ENCODE measurements at places on chromosomes 7 and 10. TPM values are rescaled to one million over a fixed set of nuclear protein-coding genes. Genes with fewer than 3 reads are reported as not detected.

ACTR3C gene
- total RNA-seq: 0.73 TPM

MACROH2A2 gene
- 47.4 TPM for total RNA-seq

PLEKHS1 gene
- total RNA-seq: not detected

BAG3 gene
- total RNA-seq: 8.4 TPM

SEM1 gene
- 78.1 TPM for total RNA-seq

KCNMA1 gene
- total RNA-seq: 0.94 TPM

HABP2 gene
- total RNA-seq: not detected

CYP26C1 gene
- 0.26 TPM for total RNA-seq

OPN4 gene
- not detected for total RNA-seq

AKR1B15 gene
- total RNA-seq: not detected

ZNF804B gene
- total RNA-seq: not detected

PTTG1IP2 gene
- not detected for total RNA-seq

BRAF gene
- 11.6 TPM for total RNA-seq

- DNase-seq: no peak
Measured at GRCh38 chr7:2811476-2812113, 32.5 kb downstream of the GNA12 start.

GRCh38 chr10:97512993-97513392 is 14.3 kb downstream of the UBTD1 start:
- DNase-seq: no peak

DNA sequence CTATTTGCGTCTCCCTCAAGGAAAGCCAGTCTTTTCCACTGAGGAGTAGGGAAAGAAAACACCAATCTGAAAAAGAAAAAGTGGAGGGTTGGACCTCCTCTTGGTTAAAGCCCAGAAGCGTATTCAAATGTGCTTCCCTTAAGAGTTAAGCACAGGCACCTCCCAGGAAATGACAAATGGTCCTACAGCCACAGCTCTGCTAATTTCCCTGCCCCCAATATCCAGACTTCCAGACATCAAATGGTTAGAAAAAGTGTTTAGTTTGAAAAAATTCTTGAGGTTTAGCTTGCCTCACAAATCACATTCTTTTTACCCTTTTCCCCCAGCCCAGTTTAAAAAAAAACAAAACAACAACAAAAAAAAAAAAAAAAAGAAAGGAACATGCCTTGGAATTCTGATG is 19.0 kb upstream of the COL1A2 start:
- no peak for DNase-seq

- peak; percentile 32 for DNase-seq
Measured at GRCh38 chr10:109966961-109967738, 40.6 kb upstream of the ADD3 start.

GRCh38 chr10:130177250-130177649 is 41.1 kb downstream of the GLRX3 start:
- DNase-seq: no peak

DNA sequence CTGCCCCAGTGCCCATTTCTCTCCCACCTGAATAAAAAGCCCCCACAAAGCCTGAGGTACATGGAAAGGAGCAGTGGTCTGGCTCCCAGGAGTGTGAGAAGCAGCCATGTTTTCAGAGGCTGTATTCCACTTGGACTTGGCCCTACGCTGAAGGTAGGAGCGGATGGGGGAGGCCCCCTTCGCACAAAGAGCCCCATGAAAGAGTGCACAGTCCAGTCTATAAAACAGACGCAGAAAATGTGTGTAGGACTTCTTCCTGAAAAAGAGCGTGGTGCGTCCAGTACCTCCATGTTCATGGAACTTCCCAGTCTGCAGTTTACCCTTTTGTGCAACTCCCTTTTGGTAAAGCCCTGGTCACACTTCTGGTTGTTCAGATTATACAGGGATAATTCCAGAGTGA is 69.3 kb downstream of the EGFR start:
- no peak for DNase-seq

DNA sequence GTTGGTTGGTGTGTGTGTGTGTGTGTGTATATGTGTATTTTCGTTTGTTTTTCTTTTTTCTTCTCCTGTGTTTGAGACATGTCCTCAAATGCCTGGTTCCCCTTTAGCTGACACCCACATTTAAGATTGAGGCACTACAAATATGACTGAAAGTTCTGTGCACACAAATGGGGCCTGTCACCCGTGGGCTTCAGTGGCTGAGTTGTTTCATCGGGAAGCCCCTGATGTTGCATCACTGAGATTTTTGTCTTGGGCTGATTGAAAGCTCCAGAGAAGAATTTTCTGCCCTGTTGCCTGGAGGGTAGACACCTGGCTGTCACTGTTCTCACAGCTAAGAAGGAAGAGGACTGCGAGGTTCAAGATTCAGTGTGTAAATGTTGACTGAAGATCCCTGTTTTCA is 283.8 kb upstream of the C7orf33 start:
- no peak for DNase-seq

GRCh38 chr10:124691421-124692099 is 52.6 kb downstream of the FAM53B start:
- DNase-seq: no peak

- peak; percentile 50 for DNase-seq
Measured at GRCh38 chr7:159068488-159068811, 76.2 kb downstream of the VIPR2 start.

DNA sequence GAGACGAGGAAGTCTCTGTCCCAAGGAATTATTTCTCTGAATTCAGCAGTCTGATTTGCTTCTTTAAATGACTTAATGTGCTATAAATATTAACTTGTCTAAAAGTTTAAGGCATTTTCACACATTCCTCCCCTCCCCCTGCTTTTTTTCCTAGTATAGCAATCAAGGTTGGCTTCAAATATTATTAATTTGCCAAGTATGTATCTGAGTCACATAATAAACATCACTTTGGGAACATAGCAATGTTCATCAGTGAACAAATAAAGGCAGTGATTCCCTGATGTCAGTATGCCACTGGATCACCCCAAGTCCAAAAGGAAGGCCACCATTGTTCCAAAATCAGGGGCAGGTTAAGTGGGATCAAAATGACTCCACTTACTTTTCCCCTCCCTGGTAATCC is 40.5 kb downstream of the PDE6C start:
- DNase-seq: no peak

- DNase-seq: no peak
Measured at GRCh38 chr10:88672041-88672440, 7.8 kb downstream of the LIPF start.

- no peak for DNase-seq
Measured at GRCh38 chr7:137032436-137032835, 164.0 kb downstream of the CHRM2 start.

DNA sequence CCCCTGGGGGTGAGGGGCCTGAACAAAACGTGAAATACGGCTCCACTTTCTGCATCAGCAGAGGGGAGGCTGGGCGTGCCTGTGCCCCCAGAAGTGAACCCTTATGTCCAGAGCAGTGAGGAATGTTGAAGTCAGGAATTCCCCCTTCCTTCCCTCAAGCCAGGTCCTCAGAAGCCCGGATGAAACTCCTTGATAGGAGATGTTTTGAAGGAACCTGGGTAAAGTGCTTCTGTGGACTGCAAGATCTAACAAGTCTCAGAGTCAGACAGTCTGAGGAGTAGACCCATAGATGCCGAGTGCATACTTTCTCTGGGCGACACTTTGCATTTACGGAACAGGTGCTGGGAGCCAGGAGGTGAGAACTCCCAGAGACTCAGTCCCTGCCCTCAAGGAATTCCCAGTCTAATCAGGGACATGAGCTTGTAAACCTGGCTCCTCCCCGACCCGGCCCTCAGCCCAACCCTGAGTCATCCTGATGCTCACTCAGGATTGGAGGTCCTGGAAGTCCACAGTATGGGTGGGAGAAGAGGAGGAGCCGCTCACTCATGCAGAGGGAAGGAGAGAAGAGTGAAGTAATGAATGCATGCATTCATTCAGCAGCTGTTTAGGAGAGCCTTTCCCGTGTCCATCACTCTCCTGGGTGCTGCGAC is 179.5 kb upstream of the ITGB1 start:
- no peak for DNase-seq

GRCh38 chr10:122499491-122499941 is 38.2 kb downstream of the HTRA1 start:
- no peak for DNase-seq

GRCh38 chr7:141874787-141875186 is 33.5 kb upstream of the PRSS37 start:
- DNase-seq: peak; percentile 29

- DNase-seq: peak; percentile 73
Measured at GRCh38 chr7:70728872-70729552, 402.9 kb upstream of the GALNT17 start.

DNA sequence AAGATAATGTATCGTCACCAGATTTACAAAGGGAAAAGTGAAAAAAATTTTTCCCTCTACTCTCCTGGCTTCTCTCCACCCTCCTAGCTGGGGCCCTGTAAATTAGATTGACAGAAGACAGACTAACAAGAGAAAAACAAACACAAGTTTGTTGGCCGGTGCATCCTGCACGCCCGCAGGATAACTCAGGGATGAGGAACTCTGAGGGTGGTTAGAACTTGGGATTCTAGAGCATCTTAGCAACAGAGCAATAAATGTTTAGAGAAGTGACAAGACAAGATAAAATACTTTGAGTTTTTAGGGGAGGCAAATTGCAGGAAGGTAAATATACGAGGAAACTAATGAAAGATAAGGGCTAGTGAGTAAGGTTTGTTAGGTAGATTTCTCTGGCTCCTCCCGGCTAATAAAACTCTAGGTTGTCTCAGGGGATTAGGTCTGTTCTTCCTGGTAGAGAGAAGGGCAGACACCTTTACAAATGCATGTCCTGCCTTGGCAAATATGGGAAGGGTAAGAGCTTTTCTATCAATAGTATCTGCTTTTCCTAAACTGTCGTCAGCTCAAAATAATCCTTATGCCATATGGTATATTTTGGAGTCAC is 4.3 kb upstream of the UCN3 start:
- no peak for DNase-seq

- DNase-seq: no peak
Measured at GRCh38 chr7:17279061-17279460, 19.4 kb upstream of the AHR start.

- no peak for DNase-seq
Measured at GRCh38 chr7:128164061-128164954, 76.8 kb upstream of the LEP start.

- no peak for DNase-seq
Measured at GRCh38 chr10:43965033-43965917, 316.6 kb upstream of the ZNF32 start.

DNA sequence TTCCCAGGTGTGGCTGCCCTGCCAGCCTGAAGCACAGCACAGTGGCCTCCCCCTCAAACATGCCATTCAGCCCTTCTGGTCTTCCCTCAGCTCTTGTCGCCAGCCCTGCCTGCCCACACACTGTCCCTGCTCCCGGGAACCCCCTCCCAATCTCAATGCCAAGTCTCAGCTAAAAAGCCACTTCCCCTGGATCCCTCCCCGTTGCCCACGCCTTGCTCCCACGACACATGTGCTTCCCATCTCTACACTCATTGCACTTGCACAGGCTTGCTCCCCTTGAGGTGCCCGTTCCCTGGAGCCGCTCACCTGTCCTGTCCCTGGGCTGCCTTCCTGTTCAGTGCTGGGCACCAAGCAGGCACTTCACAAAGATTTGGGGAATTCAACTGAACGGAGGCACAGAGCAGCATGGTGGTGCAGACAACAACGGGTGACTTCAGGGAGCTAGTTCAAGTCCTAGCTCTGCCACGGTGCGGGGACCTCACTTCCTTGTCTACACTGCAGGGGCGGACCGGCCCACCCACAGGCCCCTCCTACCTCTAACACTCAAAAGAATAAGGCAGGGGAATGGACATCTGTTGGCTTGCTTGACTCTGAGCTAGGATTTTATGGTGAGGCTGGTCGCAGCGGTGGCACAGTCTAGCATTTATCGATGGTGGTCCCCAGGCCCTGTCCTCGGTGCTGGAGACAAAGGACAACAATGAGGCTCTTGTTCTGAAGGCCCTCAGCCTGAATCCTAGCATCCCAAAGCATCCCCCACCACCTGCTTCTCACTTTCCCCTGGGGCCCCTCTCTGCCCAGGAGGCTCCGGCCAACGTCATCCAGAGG is 18.4 kb downstream of the RGS10 start:
- peak; percentile 31 for DNase-seq

DNA sequence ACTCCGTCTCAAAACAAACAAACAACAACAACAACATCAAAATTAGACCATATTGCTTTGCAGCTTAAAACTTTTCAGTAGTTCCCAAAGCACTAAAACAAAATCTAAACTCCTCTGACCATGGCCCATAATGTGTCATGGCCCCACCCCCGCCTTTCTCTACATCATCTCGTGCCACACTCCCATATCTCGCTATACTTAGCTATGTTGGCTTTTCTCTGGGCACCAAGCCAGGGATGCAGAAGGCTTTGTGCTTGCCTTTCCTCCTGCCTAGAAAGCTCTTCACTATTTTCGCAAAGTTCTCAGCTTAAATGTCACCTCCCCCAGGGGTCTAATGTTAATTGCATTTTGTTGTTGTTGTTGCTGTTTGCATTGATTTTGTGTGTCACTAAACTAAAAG is 15.1 kb upstream of the SLC16A12 start:
- DNase-seq: no peak

GRCh38 chr10:62694537-62695126 is 109.9 kb upstream of the ADO start:
- DNase-seq: no peak

- DNase-seq: no peak
Measured at GRCh38 chr10:71504570-71504969, 107.8 kb downstream of the CDH23 start.

DNA sequence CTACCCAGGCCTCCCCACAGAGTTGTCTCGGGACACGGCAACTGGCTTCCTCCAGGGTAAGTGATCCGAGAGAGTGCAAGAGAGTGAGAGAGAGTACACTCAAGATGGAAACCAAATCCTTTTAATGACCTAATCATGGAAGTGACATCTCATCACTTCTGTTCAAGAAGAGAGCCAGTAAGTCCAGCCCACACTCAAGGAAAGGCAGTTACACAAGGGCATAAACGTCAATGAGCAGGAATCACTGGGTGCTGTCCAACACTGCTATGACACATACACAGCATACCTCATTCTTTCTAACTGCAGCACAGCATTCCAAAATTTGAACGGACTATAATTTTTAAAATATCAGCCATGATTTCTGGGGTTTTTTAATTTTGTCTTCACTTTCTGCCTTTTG is 29.3 kb upstream of the OSBPL3 start:
- DNase-seq: no peak

- no peak for DNase-seq
Measured at GRCh38 chr10:33094263-33095051, 136.4 kb upstream of the ITGB1 start.

GRCh38 chr10:10677479-10677878 is 340.2 kb upstream of the CELF2 start:
- peak; percentile 28 for DNase-seq
